H4 (cell line): ENCODE measurements at places on chromosomes 6 and 20. TPM values are rescaled to one million over a fixed set of nuclear protein-coding genes. Genes with fewer than 3 reads are reported as not detected.

RNF217 gene
- total RNA-seq, result 3.8 and 7.0 TPM in 2 replicates

DNA sequence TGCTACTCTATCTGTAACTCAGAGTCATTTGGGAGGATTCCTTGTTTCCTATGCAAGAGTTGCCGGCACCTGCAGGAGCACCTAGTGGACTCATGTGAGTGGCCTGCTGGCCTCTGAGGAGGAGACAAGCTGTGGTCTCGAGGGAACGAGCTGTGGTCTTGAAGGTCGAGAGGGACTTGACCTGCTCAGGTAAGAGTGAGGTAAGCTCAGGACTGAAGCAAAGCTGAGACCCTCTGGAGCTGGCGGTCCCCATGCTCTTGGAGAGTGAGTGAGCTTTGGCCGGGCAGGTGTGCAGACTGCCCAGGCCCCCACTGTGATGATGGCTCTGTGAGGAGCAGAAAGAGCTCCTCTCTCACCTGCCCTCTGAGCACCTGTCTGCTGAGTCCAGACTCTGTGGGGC, 214.3 kb downstream of the MYLK4 start:
- DNase-seq, result no peak

GRCh38 chr6:148143771-148144170, 198.9 kb upstream of the SASH1 start:
- no peak for DNase-seq

- peak; percentile 15 for DNase-seq
Measured at GRCh38 chr6:154479771-154480639, 30.5 kb downstream of the CNKSR3 start.

DNA sequence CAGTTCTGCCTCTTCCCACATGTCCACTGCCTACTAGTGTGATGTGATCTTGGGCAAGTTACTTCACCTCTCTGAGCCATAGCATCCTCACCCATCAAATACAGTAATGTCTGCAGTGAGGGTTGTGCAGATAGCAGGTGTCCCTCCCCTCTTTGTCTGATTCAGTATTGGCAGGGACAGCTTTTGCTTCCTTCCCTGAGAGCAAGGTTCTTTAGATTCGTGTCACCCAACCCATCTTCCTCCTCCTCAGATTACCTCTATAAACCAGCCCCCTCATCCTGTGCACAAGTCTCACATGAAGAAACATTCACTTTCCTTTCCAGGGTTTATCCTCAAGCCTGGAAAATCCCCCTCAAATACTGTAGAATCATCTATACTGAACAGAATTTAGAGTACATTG, 15.4 kb downstream of the ACTR5 start:
- DNase-seq, result no peak

SUMO4 gene
- total RNA-seq, result 0.29 TPM in 1 of 2 replicates, not detected in the other

GRCh38 chr6:75344455-75344854, 59.9 kb upstream of the TMEM30A start:
- no peak for DNase-seq

DNA sequence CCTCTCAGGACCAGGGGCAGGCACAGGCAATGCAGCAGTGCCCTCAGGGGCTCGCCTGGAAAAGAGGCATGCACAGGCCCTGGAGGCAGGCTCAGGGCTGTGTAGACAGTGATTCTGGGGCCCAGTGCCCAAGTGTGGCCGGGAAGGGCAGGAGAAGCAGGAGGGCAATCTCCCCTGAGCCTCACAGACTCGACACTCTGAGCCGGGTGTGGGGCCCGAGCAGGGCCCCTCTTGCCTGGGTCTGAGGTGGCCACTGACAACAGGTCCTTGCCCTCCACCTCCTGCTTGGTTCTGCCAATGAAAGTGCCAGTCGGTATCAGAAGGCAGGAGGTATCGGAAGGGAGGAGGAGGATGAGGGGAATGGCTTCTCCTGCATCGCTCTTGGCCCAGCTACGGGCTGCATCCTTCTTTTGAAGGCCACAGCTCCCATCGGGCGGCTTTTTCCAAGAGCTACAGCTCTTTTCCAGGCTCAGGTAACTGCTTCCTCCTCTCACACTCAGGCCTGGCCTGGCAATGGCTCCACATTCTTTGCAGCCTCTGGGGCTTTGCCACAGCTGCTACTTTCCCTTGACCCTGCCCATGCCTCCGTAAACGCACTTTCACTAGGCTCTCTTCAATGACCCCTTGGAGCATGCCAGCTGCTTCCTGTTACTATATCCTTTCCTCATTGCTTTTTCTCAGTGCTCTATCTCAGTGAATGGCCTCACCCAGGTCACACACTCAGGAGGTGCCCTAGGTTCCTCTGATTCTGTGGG, 24.5 kb downstream of the GABRR2 start:
- DNase-seq, result no peak

- no peak for DNase-seq
Measured at GRCh38 chr6:819122-819521, 126.2 kb upstream of the EXOC2 start.

- no peak for DNase-seq
Measured at GRCh38 chr20:36010076-36010475, 41.7 kb downstream of the CNBD2 start.

UCKL1 gene
- total RNA-seq, result 14.1 and 16.1 TPM in 2 replicates

- DNase-seq, result no peak
Measured at GRCh38 chr6:150191809-150192208, 49.0 kb downstream of the PPP1R14C start.

HLA-DRB1 gene
- 0.95 and 1.4 TPM in 2 replicates for total RNA-seq

- DNase-seq, result no peak
Measured at GRCh38 chr6:117168296-117169063, 96.9 kb upstream of the VGLL2 start.

PTK6 gene
- not detected in 2 replicates for total RNA-seq

TREM2 gene
- total RNA-seq, result 0.27 TPM in 1 of 2 replicates, not detected in the other

DNA sequence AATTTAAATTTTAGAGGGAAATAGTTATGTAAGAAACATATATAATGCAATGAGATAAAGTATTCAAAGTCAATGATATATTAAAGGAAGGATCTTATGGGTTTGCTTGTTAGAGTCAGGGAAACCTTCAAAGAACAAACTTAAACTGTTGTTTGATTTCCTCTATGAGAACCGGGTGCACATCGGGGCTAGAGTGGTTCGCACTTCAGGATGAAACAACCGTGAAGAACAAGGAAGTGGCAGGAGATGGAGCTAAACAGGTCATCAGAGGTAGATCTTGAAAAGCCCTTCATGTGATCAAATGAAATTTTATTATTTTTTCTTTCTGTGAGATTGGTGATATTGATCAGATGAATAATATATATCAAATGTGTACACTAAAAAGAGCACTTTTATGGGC, 951.9 kb upstream of the FLRT3 start:
- DNase-seq, result no peak
